CD8-positive, alpha-beta T cell (primary cell): ENCODE measurements at places on chromosomes 1 and 21.

- DNase-seq, result no peak
Measured at GRCh38 chr1:247482747-247483146, 24.8 kb upstream of the OR2B11 start.

- no peak for DNase-seq
Measured at GRCh38 chr1:152514715-152515433, 592 bp downstream of the CRCT1 start.

- no peak for DNase-seq
Measured at GRCh38 chr1:66364578-66365391, 169.2 kb upstream of the SGIP1 start.

DNA sequence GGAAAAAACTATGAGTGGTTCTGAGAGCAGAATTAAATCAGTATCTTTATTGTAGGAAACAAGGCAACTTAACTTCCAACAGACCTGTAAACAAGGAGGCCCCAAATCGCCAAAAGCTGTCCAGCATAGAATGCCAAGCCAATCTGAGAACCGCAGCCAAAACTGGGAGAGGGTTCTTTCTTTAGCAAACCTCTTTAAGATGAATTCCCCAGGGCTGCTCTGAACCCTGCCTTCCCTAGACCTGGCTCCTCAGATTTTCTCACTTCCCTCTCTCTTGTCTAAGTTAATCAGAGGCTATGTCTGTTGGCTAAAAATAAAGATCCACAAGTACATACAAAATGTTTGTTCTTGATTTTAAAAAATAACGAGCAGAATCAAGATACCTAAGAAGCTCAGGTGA, 141.4 kb downstream of the SMYD3 start:
- DNase-seq, result no peak

DNA sequence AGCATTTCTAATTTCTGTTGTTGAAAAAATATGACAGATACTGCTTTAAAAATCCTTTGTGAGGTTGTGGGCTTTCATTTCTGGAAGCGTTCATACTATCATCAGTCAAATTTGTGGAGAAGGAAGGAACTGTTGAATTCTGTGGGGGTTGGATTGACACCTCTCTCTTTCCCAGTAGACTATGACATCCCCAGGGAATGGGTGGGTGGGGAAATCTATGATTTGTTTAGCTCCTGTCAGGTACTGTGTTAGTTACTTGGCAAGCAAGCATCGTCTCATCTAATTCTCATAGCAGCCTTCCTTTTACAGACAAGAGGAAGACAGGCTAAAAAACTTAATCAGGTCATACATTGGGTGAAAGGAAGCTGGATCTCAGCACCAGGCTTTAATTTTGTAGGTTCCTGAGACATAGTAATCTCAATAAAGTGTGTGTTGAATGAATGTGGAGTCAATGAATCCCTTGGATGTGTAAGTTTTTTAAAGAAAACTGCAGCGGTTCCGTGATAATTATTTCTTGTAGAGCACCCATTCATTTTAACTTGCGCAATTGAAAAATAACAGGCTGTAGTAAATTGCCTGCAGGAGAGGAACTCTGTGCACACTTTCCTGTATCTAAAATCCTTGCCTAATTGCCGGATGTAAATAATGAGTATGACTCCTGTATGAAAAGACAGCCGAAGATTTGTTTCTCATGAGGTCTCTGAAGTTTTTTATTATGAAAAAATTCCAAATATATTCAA, 60.6 kb downstream of the MYOM3 start:
- DNase-seq, result no peak

- no peak for DNase-seq
Measured at GRCh38 chr1:77636864-77637263, 45.6 kb downstream of the ZZZ3 start.

DNA sequence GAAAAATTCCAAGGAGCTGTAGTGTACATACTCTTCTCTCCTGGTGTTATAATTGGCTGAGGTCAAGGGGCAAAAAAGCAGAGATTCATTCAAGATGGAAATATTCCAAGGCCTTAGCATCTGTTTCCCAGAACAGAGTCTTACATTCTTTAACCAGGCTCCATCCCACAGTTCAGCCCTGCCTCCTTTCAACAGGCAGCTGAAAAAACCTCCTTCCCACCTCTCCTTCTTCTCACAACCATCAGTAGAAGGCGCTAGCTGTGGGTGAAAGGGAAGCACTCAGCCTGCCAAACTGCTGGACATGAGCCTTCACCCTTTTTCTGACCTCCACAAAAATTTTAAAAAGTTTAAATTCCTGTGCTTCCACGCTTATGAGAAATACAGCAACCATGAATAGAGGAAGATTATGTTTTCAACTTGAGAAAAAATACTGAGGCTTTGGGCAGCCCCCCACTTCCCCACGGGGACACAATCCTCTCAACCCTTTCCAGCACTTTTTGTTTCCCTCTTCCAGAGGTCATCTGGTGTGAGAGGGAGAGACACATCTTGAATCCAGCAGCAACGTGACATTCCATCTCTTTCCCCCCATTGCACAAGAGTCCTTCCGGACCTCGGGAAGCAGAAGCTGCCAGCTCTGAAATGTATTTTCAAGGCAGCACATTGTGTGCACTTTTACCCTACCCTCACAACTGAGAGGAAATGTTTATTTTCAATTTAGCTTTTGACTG, 43.2 kb upstream of the FMO2 start:
- DNase-seq, result no peak

DNA sequence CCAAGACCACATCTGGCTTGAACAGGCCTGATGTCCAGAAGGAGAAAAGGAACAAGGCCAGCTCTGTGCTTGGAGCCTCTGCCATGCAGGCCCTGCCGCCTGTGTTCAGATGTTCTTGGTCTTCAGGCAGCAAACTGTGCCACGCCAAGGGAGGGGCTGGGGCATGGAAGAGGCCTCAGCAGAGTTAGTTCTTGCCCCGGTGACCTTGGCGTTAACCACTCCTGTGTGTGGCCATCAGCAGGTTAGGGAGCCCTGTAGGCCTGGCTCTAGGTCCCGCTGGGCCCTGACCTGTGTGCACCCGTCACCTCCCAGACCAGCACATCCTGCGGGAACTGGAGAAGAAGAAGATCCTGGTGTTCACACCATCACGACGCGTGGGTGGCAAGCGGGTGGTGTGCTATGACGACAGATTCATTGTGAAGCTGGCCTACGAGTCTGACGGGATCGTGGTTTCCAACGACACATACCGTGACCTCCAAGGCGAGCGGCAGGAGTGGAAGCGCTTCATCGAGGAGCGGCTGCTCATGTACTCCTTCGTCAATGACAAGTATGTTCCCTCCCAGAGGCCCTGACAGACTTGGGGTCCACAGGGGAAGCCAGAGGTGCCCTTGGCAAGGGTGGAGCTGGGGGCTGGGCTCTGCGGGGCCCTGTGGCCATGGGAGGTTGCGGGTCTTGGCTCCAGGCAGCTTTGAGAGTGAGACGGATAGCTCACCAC, 7.1 kb downstream of the ZC3H12A start:
- DNase-seq, result no peak

DNA sequence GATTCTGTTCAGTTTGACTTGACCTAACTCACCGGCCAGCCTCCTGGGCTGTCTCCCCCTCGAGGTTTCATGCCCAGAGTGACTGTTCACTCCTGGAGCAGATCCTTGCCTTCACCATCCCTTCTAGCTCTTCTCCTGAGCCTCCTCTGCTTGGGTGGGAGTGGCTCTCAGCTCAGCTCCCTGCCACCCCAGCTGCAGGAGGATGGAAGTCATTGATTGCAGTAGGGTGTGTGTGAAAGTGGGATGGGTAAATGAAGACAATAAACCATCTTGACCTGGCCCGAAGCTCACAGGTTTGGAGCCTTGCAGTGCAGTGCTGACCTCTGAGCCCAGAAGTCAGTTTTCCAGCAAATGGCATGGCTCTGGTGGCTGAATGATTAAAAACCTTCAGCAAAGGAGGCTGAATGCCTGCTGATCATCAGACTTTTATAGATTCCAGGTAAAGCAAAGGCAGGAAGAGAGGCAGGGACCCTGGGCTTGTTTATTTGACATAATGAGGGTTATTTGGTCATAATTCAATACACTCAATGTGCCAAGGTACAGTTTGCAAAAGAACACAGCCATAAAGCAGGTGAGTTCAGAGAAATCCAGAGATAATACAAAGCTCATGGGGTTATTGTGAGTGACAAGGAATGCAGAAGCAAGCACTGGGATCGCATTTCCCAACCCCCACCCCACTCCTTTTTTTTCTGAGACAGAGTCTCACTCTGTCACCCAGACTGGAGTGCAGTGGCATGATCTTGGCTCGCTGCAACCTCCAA, 17.5 kb upstream of the TFF3 start:
- no peak for DNase-seq

GRCh38 chr1:55310505-55310971, 95.4 kb upstream of the USP24 start:
- no peak for DNase-seq

DNA sequence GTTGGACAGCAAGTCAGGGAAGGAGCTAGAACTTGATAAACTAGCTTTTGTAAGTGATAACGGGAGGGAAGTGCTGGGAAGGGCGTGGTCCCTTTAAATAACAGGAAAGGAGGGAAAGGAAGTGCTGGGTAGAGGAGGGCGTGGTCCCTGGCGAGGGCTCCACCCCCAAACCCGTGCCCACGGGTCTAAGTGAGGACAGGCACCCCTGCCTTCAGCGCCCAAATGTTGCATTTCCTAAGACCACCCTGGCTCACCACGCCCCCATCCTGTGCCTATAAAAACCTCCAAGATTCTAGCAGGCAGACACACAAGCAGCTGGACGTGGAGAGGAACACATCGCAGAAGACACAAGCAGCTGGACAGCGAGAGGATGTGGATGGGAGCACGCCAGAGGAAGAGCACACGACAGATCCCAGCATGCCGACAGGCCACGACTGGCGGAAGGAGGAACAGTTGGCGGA, 58.5 kb downstream of the PALMD start:
- DNase-seq, result no peak
